ENCODE measurements at places on chromosomes 4 and X.
A peak's percentile ranks its signal among the peaks of the same experiment; 100 is the strongest.

DNA sequence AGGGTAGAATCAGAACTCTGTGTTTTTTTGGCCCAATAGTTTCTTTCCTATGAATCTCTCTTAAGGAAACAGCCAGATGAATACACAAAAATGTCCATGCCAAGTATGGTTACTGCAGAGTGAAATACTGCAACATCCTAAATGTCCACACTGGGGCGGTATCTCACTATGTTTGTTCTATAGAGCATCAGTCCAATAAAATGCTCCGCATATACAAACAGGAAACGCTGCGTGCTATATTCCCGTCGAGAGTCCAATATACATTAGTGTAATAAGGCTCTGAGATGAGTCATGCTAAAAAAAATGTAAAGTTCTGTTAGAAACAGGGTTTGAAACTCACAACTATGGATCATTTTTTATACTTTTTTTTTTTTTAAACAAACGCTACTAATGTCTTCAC is 72.9 kb upstream of the ENOX2 start:
- DNase-seq: peak; percentile 70

DNA sequence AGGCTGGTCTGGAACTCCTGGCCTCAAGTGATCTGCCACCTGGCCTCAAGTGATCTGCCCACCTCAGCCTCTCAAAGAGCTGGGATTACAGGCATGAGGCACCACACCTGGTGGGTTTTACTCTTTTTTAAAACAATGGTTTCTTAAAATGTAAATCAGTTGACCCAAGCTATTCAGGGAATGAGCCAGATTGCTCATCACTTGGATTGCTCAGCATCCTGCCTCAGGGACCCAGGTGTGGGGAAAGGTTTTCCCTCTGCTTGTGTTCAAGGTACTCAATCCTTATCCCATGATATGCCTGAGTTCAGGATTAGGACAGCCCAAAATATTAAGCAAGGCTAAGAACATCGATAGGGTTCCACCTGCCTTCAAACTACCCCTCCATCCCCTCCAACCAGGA is 67.4 kb downstream of the CHRNA9 start:
- no peak for DNase-seq

- no peak for DNase-seq
These were observed 226.8 kb upstream of the LNX1 start for GRCh38 chr4:53818104-53818503.

DNA sequence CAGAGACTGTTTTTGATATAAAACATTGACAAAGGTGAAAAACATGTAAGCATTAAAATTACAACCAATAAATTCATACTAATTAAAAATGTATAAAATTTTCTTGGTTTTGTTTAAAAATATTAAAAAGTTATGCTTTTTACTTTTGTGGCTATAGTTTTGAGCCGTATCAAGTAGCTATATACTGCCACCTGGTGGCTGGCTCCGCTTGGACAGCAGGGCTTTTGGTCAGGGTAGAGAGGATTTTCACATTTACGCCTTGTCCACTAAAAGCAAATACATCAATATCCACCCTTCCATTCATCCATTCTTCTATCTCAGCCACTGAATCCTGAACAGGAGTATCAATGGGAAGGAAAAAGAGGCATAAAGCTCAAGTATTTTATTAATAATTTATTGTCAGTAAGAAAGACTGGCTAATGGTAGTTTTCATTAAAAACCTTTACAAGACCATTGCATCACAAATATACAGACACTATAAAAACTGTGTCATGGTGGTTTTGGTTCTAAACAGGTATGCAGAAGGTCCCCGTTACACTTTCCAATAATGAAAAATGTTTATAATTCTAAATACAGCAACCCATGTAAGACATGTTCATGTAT is 32.1 kb upstream of the MTNR1A start:
- DNase-seq: peak; percentile 5

GRCh38 chr4:184136525-184136924 is 81.1 kb downstream of the ENPP6 start:
- no peak for DNase-seq

DNA sequence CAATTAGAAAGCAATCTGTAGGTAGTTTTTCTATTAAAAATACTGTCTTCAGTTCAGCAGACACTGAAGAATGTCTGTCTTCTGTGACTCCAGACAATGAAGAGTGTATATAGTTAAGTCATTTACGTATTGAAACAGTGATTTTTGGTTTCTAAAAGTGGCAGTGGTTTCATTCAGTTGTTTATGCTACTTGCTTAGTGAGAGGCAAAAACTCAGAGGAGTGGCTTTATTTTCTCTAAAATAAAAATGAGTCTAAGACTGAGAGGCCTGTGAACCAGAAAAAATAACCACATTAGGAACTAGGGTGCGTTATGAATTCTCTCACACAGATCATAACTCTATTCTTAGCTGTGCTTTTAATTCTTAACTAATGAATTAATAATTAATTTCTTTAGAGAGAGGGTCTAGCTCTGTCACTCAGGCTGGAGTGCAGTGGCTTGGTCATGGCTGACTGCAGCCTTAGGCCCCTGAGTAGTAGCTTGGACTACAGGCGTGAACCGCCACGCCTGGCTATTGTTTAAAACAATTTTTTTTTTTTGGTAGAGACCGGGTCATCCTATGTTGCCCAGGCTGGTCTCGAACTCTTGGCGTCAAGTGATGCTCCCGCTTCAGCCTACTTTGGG is 31.4 kb downstream of the FREM3 start:
- no peak for DNase-seq

DNA sequence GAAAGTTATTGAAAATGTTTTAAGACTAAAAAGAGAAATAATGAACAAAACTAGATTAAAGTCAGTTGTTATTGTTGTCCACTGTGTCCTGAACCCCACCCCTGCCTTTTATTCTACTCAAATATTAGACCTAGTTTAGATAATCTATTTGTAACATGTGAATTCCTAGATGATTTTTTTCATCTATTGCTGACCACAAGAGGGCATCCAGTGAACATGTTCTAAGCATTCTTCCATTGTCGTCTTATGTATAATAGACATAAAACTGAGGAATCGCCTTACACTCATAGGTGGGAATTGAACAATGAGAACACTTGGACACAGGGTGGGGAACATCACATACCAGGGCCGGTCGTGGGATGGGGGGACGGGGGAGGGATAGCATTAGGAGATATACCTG is 36.4 kb upstream of the HPRT1 start:
- DNase-seq: no peak

DNA sequence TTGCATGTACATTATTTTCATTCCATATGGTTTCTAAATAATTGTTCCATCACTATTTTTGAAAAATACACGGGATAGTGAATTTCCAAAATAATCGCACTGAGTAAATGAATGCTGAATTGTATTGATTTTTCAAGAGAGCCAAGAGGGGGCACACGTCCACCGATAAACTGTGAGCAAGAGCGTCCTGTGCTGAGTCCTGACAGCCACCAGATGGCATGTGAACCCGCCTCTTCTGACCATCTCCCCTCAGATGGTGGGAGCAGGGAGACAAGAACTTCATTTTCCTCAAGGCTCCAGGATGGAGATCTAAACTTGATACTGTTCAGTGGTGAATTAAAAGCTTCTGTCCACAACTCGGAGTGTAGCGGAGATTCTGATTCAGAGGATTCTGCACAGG is 30.6 kb upstream of the IL9R start:
- no peak for DNase-seq

Measured in NCI-H1694 (cell line).